ENCODE measurements at places on chromosomes 3 and 15. TPM values are rescaled to one million over a fixed set of nuclear protein-coding genes. Genes with fewer than 3 reads are reported as not detected.

GRCh38 chr3:196774848-196775422 lies 35.3 kb downstream of the PAK2 start:
- H3K27ac ChIP-seq, result peak overlapping the region; percentile 56
- no peak overlapping the region for H3K4me3 ChIP-seq
- peaks cover 2% of the 10 kb centered on the region for H3K36me3 ChIP-seq
- peaks cover 33% of the 10 kb centered on the region for H3K4me1 ChIP-seq
- H3K27me3 ChIP-seq, result no peaks in the 10 kb centered on the region
- DNase-seq, result no peak

- H3K36me3 ChIP-seq, result no peaks in the 10 kb centered on the region
- H3K27ac ChIP-seq, result no peak overlapping the region
- H3K4me1 ChIP-seq, result no peaks in the 10 kb centered on the region
- peak; percentile 50 for DNase-seq
Observed at GRCh38 chr3:129352650-129353588, 74.2 kb downstream of the HMCES start.

Gene LDHAL6B
- not detected for total RNA-seq

DNA sequence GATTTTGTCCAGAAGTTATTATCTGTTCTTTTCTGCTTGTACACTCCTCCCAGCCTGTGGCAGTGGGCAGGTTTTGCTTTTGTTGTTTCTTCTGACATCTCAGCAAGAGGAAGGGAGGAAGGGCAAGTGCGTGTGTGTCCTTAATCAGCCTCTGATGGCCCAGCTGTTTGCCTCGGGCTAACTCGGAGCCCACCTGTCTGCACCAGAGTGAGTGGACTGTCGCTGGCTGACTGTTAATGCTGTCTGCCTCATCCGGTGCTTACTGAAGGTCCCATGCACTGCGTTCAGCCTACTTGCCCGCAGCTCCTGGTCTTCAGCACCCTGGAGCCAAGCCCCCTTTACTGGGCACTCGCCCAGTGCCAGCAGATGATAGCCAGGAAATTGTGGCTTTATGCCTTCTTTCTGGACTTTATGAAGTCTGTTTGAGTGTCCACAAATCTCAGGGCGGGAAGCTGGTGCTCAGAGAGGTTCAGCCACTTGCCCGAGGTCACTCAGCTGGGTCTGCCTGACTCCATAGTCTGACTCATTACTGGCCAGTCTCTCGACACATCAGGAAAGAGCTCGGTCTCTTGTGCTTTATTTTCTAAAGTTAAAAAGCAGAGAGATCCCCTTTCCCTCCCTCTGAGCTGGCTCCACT lies 89.5 kb downstream of the CHRNA7 start:
- no peak overlapping the region for H3K4me3 ChIP-seq
- H3K27me3 ChIP-seq, result no peaks in the 10 kb centered on the region
- no peak overlapping the region for H3K27ac ChIP-seq
- no peaks in the 10 kb centered on the region for H3K36me3 ChIP-seq
- no peaks in the 10 kb centered on the region for H3K4me1 ChIP-seq
- no peak for DNase-seq

DNA sequence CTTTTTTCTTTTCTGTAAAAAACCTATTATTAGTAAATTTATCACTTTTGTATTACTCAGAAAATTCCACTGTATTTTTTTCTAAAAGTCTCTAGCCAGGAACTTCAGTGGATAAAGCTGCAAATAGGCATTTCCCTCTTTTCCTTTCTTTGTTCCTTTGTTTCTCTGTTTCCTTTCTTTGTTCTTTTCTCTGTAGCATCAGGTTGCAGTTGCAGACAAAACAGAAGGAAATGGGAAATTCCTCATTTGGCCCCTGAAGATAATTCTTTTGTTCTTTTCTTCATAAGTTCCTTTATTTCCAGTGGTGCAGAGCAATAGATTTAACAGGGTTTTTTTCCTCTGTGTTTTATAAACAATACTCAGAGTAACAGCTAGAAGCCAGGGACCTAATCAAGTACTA lies 416.5 kb downstream of the TBL1XR1 start:
- DNase-seq, result no peak
- no peak overlapping the region for H3K27ac ChIP-seq
- no peak overlapping the region for H3K4me3 ChIP-seq

Gene ARPC4
- 203 TPM for total RNA-seq

Gene SLC28A2
- total RNA-seq, result not detected

GRCh38 chr3:192382861-192383260 lies 344.5 kb downstream of the FGF12 start:
- H3K36me3 ChIP-seq, result no peaks in the 10 kb centered on the region
- DNase-seq, result no peak
- H3K27ac ChIP-seq, result no peak overlapping the region
- no peaks in the 10 kb centered on the region for H3K27me3 ChIP-seq
- no peak overlapping the region for H3K4me3 ChIP-seq
- H3K4me1 ChIP-seq, result no peaks in the 10 kb centered on the region

- H3K4me1 ChIP-seq, result no peaks in the 10 kb centered on the region
- no peak overlapping the region for H3K4me3 ChIP-seq
- H3K27me3 ChIP-seq, result no peaks in the 10 kb centered on the region
- peaks cover 3% of the 10 kb centered on the region for H3K36me3 ChIP-seq
Observed at GRCh38 chr3:20160230-20160629, 25.8 kb downstream of the SGO1 start.

Gene PPM1L
- total RNA-seq, result 4.3 TPM

Gene ANKUB1
- total RNA-seq, result not detected

DNA sequence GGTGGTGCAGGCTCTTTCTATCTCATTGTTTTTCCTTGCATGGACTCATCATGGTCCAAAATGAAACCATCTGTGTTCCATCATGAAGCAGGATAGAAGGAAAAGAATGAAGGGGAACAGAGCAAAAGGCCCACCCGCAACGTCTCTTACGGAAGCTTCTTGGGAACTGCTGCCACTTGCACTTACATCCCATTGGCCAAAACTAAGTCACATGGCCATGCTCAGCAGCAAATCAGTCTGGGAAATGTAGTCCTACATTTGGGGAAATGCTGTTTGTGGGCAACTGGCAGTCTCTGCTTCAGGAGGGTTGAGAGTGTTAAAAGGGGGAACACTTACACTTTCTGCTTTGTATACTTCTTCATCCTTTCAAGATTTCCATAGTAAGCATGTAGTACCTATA lies 191.6 kb downstream of the SV2B start:
- H3K4me3 ChIP-seq, result no peak overlapping the region
- no peaks in the 10 kb centered on the region for H3K36me3 ChIP-seq
- no peaks in the 10 kb centered on the region for H3K4me1 ChIP-seq
- no peaks in the 10 kb centered on the region for H3K27me3 ChIP-seq

Gene PRKCI
- total RNA-seq, result 54.8 TPM

Gene HIGD2B
- not detected for total RNA-seq

Gene CLDN18
- not detected for total RNA-seq

GRCh38 chr15:55652909-55653495 lies 64.9 kb upstream of the PYGO1 start:
- no peaks in the 10 kb centered on the region for H3K27me3 ChIP-seq
- no peaks in the 10 kb centered on the region for H3K36me3 ChIP-seq
- H3K4me3 ChIP-seq, result no peak overlapping the region
- no peak for DNase-seq

DNA sequence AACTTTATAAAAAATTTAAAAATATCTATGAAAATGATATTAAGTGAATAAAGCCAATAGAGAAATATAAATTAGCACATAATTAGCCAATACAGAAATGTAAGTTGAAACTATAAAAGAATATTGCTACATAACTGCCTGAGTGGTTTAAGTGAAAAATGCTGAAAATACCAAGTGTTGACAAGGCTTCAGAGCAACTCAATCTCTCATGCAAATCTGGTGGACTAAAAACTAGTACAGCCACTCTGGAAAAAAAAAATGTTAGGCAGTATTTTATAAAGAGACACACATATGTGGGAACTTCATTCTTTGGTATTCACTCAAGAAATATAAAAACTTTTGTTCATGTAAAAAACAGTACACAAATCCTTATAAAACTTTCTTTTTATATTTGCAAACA lies 833.7 kb upstream of the ROBO1 start:
- H3K4me1 ChIP-seq, result no peaks in the 10 kb centered on the region
- no peak overlapping the region for H3K4me3 ChIP-seq
- H3K36me3 ChIP-seq, result no peaks in the 10 kb centered on the region
- no peak for DNase-seq

DNA sequence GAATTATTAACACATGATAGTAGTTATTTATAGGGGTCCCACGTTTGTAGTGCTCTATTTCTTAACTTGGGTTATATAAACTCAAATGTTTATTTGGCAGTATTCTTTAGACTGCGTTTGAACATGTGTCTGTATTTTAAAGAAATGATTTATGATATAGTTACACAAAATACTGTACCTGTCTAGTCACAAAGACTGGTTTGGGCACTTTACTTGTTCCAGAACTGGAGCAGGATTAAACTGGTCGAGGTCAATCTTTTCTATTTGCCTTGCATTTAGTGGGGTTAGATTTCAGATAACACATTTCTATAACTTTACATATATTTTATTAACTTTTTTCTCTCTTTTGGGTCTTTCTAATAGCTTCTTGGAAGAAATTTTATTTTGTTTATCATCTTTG lies 39.5 kb downstream of the HACD3 start:
- H3K36me3 ChIP-seq, result peaks cover 63% of the 10 kb centered on the region
- H3K27me3 ChIP-seq, result no peaks in the 10 kb centered on the region
- no peak overlapping the region for H3K4me3 ChIP-seq

- no peaks in the 10 kb centered on the region for H3K27me3 ChIP-seq
- no peak for DNase-seq
- H3K27ac ChIP-seq, result no peak overlapping the region
- no peak overlapping the region for H3K4me3 ChIP-seq
Observed at GRCh38 chr15:39752246-39752645, 30.4 kb downstream of the FSIP1 start.

- no peak overlapping the region for H3K27ac ChIP-seq
- H3K4me1 ChIP-seq, result no peaks in the 10 kb centered on the region
- no peak for DNase-seq
Observed at GRCh38 chr15:58258501-58259292, 120.5 kb downstream of the AQP9 start.

DNA sequence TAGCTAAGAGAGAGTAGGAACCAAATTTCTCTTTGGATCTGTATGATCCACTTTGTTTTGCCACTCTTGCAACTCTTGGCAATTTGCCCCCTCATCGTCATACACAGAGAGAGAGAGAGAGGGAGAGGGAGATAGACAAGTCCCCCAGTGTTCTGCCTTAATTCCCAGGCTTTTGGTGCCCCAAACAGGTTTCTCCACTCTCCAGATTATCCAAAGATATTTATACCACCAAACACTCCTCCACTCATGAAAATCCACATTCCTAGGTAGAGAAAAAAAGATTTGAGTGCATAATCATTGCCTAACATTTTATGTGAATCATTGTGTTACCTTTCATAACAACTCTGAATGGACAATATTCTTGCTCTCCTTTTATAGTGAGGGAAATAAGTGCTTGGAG lies 15.3 kb downstream of the ACP3 start:
- no peaks in the 10 kb centered on the region for H3K4me1 ChIP-seq
- H3K4me3 ChIP-seq, result no peak overlapping the region
- peak; percentile 43 for DNase-seq
- no peak overlapping the region for H3K27ac ChIP-seq

Gene LMAN1L
- under 0.01 TPM for total RNA-seq

DNA sequence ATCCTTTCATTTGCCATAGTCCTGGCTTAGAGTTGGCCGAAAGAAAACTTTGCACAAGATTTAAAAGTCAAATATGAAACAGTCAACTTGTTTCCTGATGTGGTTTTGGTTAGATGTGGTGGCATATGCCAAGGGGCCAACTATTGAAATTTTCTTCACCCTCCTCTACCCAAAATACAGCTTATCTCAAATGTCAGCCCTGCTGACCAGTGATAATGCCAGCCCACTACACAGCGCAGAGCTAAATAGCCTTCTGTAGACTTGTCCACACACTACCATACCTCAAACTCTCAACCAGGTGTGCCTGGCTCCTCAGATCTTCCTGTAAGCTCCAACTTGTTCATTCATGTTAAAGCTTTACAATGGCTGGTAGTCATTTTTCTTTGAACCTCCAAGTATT lies 368.5 kb upstream of the STAC start:
- no peak overlapping the region for H3K27ac ChIP-seq
- H3K4me3 ChIP-seq, result no peak overlapping the region
- DNase-seq, result no peak
- no peaks in the 10 kb centered on the region for H3K27me3 ChIP-seq
- H3K36me3 ChIP-seq, result no peaks in the 10 kb centered on the region
- no peaks in the 10 kb centered on the region for H3K4me1 ChIP-seq
